ENCODE measurements at places on chromosomes 11 and 22.

DNA sequence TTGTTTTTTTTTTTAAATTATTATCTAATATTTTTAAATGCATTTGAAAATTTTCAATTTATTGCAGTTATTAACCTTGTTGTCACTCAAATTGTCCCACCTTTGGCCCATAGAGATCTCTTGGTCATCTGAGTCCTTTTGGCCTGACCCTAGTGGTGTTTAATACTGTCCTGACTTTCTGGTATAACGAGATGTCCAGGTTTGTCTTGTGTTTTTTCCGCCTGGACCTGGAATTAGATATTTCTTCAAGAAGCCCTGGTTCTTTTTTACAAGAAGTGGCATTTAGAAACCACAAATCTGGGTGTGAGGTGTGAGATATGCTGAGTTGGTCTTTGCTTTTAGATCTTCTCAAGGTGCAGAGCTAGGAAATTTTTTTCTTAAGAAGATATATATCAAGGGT lies 38.1 kb downstream of the LRRC32 start:
- no peak for DNase-seq

DNA sequence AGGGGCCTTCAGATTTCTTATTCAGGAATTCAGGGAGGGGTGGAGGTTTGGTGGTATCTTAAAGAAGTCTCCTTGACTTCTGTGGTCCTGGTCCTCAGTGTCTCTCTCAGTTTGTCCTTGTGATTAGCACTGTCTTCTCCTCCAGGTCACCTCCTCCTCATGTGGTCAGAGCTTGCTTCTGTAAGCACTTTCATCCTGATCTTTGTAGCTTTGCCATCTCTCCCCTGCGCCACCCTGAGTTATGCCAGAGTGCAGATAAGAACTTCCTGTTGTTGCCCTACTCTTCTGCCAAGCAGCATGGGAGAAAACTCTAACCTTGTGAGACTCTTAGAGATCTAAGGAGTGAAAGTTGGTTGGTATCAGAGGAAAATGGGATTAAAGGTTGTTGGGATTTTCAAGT lies 30.9 kb downstream of the MICAL2 start:
- DNase-seq: no peak

GRCh38 chr11:131669401-131669780 lies 299.0 kb downstream of the NTM start:
- DNase-seq: no peak

- DNase-seq: no peak
These were observed 76.8 kb downstream of the KCNC1 start for GRCh38 chr11:17811352-17811751.

DNA sequence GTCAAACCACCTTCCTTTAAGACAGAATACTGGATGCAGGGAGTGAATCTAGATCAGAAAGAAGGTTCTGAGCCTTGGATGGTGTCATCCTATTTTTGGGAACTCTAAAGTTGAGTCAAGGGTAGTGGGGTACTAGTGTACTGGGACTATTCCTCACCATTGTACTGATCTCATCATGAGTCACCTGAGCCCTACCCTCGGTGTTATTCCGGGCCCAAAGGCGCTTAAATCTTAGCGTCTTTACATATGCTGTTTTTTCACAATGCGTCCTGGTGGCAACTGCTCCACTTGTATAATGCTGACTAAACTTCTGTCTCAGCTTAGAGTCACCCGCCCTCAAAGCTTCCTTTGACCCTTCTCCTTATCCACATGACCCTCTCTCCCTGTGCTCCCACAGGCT lies 25.3 kb upstream of the PATE1 start:
- no peak for DNase-seq

DNA sequence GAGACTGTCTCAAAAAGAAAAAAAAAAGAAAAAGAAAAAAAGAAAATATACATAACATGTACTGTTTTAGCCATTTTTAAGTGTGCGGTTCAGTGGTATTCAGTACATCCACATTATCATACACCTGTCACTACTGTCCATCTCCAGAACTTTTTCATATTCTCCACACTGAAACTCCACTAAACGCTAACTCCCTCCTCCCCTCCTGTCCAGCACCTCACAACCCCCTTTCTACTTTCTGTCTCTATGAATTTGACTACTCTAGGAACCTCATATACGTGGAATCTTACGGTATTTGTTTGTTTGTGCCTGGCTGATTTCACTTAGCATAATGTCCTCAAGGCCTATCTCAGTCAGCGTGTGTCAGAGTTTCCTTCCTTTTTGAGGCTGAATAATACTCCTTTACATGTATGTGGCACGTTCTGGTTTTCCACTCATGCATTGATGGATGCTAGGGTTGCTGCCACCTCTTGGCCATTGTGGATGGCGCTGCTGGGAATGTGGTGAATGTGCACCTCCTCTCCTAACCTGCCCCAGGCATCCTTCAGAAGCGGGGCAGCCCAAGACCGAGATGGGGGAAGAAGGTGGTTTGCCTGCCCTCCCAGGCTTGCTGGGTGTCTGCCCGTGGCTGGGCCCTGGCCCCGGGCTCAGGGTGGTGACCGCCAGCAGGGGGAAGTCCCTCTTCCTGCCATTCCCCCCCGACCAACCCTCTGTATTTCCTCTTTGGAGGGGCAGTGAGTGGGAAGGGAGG lies 60.5 kb downstream of the BCR start:
- DNase-seq: peak; percentile 40

DNA sequence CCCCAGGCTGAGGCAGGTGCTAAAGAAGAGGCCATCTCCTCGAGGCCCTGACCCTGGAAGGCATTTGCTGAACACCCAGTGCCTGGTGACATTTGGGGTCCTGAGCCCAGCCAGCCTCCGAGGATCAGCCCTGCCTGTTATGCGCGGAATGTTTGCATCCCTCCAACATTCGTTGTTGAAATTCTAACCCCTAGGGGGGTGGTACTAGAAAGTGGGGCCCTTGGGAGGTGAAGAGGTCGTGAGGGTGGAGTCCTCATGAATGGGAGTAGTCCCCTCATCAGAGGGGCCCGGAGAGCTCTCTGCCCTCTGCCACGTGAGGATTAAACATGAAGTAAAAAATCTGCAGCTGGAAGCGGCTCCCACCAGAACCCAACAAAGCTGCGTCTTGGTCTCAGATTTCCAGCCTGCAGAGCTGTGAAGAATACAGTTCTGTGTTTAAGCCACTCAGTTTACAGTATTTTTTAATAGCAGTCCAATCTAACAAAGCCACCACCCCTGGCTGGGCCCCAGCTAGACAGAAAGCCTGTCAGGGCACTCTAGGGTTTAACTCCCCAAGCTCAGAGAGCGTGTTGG lies 35.3 kb upstream of the SEPTIN5 start:
- DNase-seq: no peak

GRCh38 chr11:47161134-47161854 lies 15.4 kb downstream of the ARFGAP2 start:
- peak; percentile 78 for DNase-seq

GRCh38 chr11:19200410-19201201 lies 1.2 kb downstream of the CSRP3 start:
- no peak for DNase-seq

DNA sequence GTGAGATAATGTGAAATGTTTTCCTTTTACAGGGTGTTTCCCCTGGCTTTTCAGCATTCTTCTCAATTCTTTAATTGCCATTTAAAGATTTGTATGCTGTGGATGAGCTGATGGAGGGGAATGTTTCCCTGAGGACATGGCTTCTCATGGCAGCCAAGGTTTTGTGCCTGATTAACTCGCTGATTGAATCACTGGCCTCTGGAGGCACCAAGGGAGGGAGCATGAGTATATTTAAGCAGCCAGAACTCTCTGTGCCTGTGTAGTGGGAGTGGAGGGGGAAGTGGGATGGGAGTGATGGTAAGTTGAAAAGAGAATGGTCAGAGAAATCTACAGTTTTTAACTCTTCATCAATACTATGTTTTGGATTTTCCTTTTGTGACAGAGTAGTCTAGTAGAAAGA lies 88.7 kb downstream of the STIM1 start:
- DNase-seq: no peak

GRCh38 chr11:27465629-27466028 lies 7.0 kb downstream of the LGR4 start:
- DNase-seq: no peak

GRCh38 chr22:49292909-49293308 lies 534.8 kb downstream of the BRD1 start:
- no peak for DNase-seq

DNA sequence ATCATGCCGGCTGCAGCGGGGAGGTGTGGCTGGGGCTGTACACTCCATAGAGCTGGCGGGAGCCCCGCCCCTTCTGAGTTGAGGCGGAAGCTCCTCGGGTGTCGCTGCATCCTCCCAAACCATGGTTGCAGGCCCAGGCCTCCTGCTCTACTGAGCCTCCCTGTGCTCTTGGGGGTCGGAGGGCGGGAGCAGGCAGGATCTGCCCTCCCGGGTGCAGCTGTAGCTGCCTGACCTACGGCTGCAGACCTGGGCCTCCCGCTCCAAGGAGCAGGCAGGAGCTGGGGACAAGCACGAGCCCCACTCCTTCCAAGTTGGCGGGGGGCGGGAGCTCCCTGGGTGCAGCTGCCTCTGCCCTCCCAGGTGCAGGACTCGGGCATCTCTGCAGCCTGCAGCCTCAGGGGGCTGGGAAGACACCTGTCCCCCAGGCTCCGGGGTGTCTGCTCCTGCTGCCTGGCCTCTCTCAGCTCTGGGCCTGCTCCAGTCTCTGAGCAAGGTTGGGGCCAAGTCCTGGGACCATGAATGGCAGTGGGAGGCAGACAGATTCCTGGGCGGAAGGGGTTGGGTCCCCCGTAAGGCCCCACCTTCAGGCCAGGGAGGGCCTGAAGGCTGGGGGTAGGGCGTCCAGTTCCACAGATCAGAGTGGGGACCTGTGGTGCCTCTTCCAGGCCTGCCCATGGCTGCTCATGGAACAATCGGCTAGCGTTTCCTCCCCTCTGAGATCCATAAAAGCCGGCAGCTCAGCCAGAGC lies 46.4 kb upstream of the SC5D start:
- no peak for DNase-seq

- no peak for DNase-seq
These were observed 27.4 kb downstream of the SLC43A1 start for GRCh38 chr11:57487920-57488659.
